ENCODE measurements at places on chromosomes 6 and 20. TPM values are rescaled to one million over a fixed set of nuclear protein-coding genes. Genes with fewer than 3 reads are reported as not detected.
A peak's percentile ranks its signal among the peaks of the same experiment; 100 is the strongest.

DNA sequence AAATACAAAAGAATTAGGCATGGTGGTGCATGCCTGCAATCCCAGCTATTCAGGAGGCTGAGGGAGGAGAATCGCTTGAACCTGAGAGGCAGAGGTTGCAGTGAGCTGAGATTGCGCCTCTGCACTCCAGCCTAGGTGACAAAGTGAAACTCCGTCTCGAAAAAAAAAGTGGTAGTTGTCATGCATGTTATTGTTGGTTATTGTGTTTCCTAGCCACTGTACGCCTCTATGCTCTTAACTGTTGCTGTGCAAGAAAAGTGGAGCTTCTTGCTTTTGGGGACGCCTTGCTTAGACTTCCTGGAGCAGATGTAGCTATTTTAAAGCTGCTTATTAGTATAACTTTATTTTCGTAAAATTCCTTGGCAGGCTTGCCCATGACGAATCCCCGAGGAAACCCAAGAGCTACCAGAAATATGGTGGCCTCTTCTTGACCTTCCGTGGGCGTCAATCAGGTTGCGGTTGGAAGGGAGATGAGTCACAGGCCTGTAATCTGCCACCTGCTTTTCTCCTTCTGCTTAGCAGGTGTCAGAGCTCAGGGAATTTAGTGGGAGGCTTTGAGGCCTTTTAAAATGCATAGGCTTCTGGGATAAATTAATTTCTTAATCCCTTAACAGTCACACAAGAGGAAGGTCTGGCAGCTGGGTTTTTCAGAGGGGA lies 17.3 kb downstream of the GABRR2 start:
- H3K27ac ChIP-seq, result peak overlapping the region; percentile 73
- H3K4me3 ChIP-seq, result peak overlapping the region; percentile 37
- no peaks in the 10 kb centered on the region for H3K27me3 ChIP-seq
- peaks cover 18% of the 10 kb centered on the region for H3K4me1 ChIP-seq
- H3K36me3 ChIP-seq, result no peaks in the 10 kb centered on the region
- DNase-seq, result peak; percentile 82

GRCh38 chr6:18360188-18360587 lies 27.0 kb upstream of the RNF144B start:
- no peak for DNase-seq
- no peak overlapping the region for H3K27ac ChIP-seq
- no peak overlapping the region for H3K4me3 ChIP-seq
- 0 out of 2 replicates have a peak, but pooled peaks cover 2% of the 10 kb centered on the region for H3K27me3 ChIP-seq
- H3K4me1 ChIP-seq, result no peaks in the 10 kb centered on the region
- no peaks in the 10 kb centered on the region for H3K36me3 ChIP-seq

DNA sequence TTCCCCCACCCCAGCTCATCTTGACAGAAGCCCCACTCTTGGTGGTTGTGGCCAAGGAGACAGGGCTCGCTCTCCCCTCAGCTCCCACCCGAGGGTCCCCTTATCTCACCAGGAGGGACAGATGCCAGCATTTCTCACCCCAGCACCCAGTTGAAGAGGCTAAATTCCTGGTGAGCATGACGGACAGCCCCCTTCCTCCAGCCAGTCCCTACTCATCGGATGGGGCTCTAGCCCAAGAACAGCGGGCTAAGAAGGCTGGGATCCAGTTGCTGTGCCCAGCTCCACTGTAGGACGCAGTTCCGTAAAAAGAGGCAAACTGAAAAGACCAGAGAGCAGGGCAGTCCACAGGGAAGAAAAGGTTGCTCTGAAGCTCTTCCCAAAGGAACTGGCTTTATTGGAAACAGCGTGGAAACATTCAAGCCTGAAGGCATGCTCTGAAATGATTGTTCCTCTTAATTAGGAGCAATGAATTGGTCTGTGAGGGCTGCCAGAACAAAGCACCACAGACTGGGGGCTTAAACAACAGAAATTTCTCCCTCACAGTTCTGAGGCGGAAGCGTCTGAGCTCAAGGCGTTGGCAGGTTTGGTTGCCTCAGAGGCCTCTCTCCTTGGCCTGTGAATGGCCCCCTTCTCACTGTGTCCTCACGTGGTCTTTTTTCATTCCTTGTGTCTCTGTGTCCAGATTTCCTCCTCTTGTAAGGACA lies 17.9 kb upstream of the KIF25 start:
- H3K27ac ChIP-seq, result no peak overlapping the region
- H3K27me3 ChIP-seq, result no peaks in the 10 kb centered on the region
- H3K4me3 ChIP-seq, result no peak overlapping the region
- H3K36me3 ChIP-seq, result no peaks in the 10 kb centered on the region

MMP24 gene
- total RNA-seq, result 7.1 TPM

ARMH2 gene
- not detected for total RNA-seq

NTSR1 gene
- total RNA-seq, result 44.1 TPM

SLC25A27 gene
- total RNA-seq, result 0.77 TPM

DNA sequence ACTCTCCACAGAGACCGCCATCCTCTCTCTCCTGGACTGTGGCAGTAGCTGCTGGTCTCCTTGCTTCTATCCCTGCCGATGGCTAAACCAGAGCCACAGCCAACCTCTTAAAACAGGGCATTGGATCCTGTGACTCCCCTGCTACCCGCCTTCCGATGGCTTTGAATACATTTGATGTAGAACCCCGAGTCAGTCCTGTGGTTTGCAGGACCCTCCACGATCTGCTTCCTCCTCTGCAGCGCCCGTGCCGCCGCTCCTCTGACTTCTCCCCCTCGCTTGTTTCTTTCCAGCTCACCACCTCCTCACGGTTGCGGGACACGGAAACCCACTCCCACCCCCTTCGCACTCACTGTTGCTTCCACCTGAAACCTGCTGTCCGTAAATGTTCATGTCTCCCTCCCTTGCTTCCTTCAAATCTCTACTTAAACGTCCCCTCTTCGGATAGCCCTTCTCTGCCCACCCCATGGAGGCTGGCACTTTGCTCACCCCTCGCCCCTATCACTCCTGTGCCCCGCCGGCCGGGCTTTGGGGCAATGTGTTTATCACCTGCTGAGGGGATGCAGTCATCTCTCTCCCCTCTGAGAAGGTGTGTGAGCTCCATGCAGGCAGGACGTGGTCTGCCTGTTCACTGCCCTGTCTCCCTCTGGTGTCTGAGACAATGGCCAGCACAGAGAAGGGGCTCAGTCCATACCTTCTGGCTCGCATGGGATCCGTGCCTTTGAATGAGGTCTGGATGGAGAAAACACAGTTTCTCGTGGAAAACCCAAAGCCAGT lies 67.8 kb downstream of the GFOD1 start:
- H3K4me1 ChIP-seq, result no peaks in the 10 kb centered on the region
- H3K36me3 ChIP-seq, result no peaks in the 10 kb centered on the region
- peaks cover 4% of the 10 kb centered on the region for H3K27me3 ChIP-seq
- no peak overlapping the region for H3K4me3 ChIP-seq
- no peak for DNase-seq
- no peak overlapping the region for H3K27ac ChIP-seq

DNA sequence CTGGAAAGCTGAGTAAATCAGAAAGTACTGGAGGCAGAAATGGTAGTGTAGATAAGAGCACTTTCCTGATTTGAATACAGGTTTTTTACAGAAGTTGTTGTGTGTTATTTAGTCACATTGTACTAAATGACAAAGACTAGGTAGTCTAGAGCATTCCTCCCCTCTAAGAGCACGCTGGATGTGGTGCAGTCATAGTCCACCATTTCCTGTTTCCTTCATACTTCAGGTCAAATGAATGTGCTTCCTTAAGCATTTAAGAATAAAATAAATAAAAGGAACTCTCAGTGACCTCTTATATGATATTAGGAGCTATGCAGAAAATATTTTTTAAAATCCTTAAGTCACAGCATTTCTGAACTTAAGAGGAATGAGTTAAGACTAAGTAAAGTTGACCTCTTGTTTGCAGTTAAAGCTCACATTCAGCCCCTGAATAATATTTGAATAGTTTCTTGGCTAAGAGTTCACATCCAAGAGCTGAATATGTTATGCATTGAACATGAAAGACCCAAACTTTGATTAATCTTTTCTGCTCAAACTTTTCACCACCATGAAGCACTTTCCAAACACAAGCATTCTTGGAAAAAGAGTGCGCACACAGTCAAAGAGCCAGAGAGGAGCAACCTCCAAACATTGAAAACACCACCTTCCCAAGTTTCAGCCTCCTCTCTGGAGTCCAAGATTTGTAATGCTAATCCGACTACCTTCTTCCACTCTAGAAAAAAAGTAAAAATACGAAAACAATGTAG lies 53.4 kb upstream of the TMEM30A start:
- H3K4me3 ChIP-seq, result no peak overlapping the region
- H3K27ac ChIP-seq, result no peak overlapping the region
- no peaks in the 10 kb centered on the region for H3K4me1 ChIP-seq
- H3K36me3 ChIP-seq, result no peaks in the 10 kb centered on the region
- peaks cover 3% of the 10 kb centered on the region for H3K27me3 ChIP-seq

DNA sequence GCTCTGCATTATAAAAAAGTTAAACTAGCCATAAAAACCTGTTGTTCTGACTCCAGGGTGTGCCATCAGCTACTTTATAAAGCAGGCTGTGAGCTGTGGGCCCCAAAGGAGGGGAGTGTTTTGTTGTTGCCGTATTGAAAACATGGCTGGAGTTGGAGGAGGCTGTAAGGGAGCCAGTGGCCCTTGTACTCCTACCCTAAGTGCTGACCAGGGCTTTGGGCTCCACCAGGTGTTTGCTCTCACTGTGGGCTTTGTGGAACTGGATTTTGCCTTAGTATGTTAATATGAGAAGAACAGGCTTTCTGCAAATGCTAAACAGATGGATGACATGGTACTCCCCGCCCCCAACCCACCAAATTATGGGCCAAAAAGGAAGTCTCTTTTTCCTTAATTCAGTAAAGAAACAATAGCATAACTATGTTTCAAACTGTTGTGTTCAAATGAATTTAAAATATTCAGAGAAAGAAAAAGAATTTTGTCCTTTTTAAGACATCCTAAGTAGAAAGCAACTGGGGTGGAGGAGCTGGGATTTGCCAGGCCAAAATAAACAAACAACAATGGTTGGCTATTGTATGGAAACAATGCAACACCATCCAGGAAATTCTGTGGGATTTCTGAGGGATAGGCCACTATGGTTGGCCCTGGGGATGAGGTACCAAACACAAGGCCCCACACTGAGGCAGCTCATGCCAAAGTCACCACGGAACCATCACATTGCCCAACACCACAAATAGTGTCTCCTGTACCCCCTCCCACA lies 63.3 kb downstream of the PLCG1 start:
- no peak overlapping the region for H3K4me3 ChIP-seq
- DNase-seq, result no peak
- H3K36me3 ChIP-seq, result no peaks in the 10 kb centered on the region
- no peak overlapping the region for H3K27ac ChIP-seq
